Aortic smooth muscle cell (primary cell): ENCODE measurements at places on chromosomes 1 and 21. TPM values are rescaled to one million over a fixed set of nuclear protein-coding genes. Genes with fewer than 3 reads are reported as not detected.

The VCAM1 gene
- 0.66 and 12.7 TPM in 2 replicates for total RNA-seq

The CD101 gene
- total RNA-seq, result 0.26 and 0.31 TPM in 2 replicates

The FCRLA gene
- total RNA-seq, result 0.25 and 0.66 TPM in 2 replicates

The FCGR3B gene
- 0.26 TPM in 1 of 2 replicates, not detected in the other for total RNA-seq

The PGBD5 gene
- under 0.01 and 0.06 TPM in 2 replicates for total RNA-seq

The HSF2BP gene
- total RNA-seq, result 1.1 and 1.2 TPM in 2 replicates

The DDI2 gene
- 11.6 and 14.1 TPM in 2 replicates for total RNA-seq

The LINGO4 gene
- not detected in 2 replicates for total RNA-seq

The TRPM2 gene
- total RNA-seq, result under 0.01 TPM in 1 of 2 replicates, not detected in the other

The TARDBP gene
- total RNA-seq, result 74.2 and 102 TPM in 2 replicates

The RNU5D-1 gene
- total RNA-seq, result not detected in 2 replicates

The CELA2B gene
- 0.13 TPM in 1 of 2 replicates, not detected in the other for total RNA-seq

The TSSK3 gene
- total RNA-seq, result 0.40 and 1.7 TPM in 2 replicates

The CD53 gene
- total RNA-seq, result not detected in 2 replicates

The LCE3E gene
- total RNA-seq, result not detected in 2 replicates

The RIMS3 gene
- total RNA-seq, result under 0.01 and 0.06 TPM in 2 replicates

The EFCAB7 gene
- 7.6 and 8.7 TPM in 2 replicates for total RNA-seq

The PLPP3 gene
- total RNA-seq, result 253 and 367 TPM in 2 replicates

The ZNF669 gene
- 6.3 and 6.8 TPM in 2 replicates for total RNA-seq

The PLCH2 gene
- 3.2 and 5.9 TPM in 2 replicates for total RNA-seq

The TLR5 gene
- 0.12 and 0.13 TPM in 2 replicates for total RNA-seq

The PAQR6 gene
- total RNA-seq, result 0.26 and 0.44 TPM in 2 replicates

The LENEP gene
- 0.66 and 0.99 TPM in 2 replicates for total RNA-seq

The CDA gene
- total RNA-seq, result 0.12 TPM in 1 of 2 replicates, not detected in the other

The KRTAP12-2 gene
- not detected in 2 replicates for total RNA-seq

The ADORA3 gene
- 0.06 and 0.13 TPM in 2 replicates for total RNA-seq

The TSPEAR gene
- not detected in 2 replicates for total RNA-seq

The SV2A gene
- total RNA-seq, result 5.8 and 7.5 TPM in 2 replicates

The SSU72 gene
- total RNA-seq, result 51.3 and 54.8 TPM in 2 replicates

The CFHR5 gene
- not detected in 2 replicates for total RNA-seq

The RHD gene
- not detected in 2 replicates for total RNA-seq

The CPLANE2 gene
- 8.2 and 12.4 TPM in 2 replicates for total RNA-seq

The UBXN10 gene
- total RNA-seq, result not detected in 2 replicates

The CFHR3 gene
- total RNA-seq, result 0.06 TPM in 1 of 2 replicates, not detected in the other

The SLC30A10 gene
- total RNA-seq, result 0.44 TPM in 1 of 2 replicates, not detected in the other

The OVAAL gene
- not detected in 2 replicates for total RNA-seq

The KRTAP10-4 gene
- not detected in 2 replicates for total RNA-seq

The FMN2 gene
- total RNA-seq, result 6.5 and 8.3 TPM in 2 replicates

The NBPF4 gene
- not detected in 2 replicates for total RNA-seq

The PKLR gene
- total RNA-seq, result not detected in 2 replicates

The SLC1A7 gene
- 0.13 and 0.25 TPM in 2 replicates for total RNA-seq

The HCRTR1 gene
- 0.26 TPM in 1 of 2 replicates, not detected in the other for total RNA-seq

The ELAVL4 gene
- total RNA-seq, result not detected in 2 replicates

The KIAA0040 gene
- total RNA-seq, result 0.81 and 2.2 TPM in 2 replicates

The KPRP gene
- not detected in 2 replicates for total RNA-seq

The SPRR2G gene
- total RNA-seq, result not detected in 2 replicates

The PTAFR gene
- total RNA-seq, result not detected in 2 replicates

The AGT gene
- 1.3 and 1.5 TPM in 2 replicates for total RNA-seq

The RABGGTB gene
- 67.4 and 79.9 TPM in 2 replicates for total RNA-seq

The GON4L gene
- total RNA-seq, result 28.7 and 34.8 TPM in 2 replicates

The OPN3 gene
- total RNA-seq, result 9.2 and 11.1 TPM in 2 replicates

The FLG2 gene
- total RNA-seq, result not detected in 2 replicates

The CLDN14 gene
- total RNA-seq, result 0.13 and 0.25 TPM in 2 replicates

The EXOSC10 gene
- 36.9 and 39.8 TPM in 2 replicates for total RNA-seq

The NCF2 gene
- total RNA-seq, result under 0.01 and 0.19 TPM in 2 replicates

The KDF1 gene
- not detected in 2 replicates for total RNA-seq

The TMEM200B gene
- total RNA-seq, result 11.5 and 12.2 TPM in 2 replicates
